MG63 (cell line): ENCODE measurements at places on chromosomes 7 and 10. TPM values are rescaled to one million over a fixed set of nuclear protein-coding genes. Genes with fewer than 3 reads are reported as not detected.

DNA sequence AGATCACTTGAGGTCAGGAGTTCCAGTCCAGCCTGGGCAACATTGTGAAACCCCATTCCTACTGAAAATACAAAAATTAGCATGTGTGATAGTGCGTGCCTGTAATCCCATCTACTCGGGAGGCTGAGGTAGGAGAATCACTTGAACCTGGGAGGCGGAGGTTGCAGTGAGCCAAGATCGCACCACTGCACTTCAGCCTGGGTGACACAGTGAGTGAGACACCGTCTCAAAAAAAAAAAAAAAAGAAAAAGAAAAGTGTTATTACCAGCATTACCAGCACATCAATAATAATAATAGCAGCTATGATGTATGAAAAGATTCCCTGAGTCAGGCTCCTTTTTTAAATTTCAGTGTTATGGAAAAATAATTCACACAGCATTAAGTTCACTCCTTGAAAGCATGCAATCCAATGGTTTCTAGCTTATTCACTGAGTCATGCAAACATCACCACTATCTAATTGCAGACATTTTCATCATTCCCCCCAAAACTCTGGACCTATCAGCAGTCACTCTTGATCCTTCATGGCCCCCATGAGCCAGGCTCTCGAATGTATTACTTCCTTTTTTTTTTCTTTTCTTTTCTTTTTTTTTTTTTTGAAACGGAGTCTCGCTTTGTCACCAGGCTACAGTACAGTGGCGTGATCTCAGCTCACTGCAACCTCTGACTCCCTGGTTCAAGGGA, 228.4 kb downstream of the FANK1 start:
- DNase-seq = no peak

GRCh38 chr7:116354171-116354545, 143.8 kb downstream of the TES start:
- peak; percentile 75 for DNase-seq

GRCh38 chr7:148541891-148542504, 48.6 kb upstream of the C7orf33 start:
- no peak for DNase-seq

DNA sequence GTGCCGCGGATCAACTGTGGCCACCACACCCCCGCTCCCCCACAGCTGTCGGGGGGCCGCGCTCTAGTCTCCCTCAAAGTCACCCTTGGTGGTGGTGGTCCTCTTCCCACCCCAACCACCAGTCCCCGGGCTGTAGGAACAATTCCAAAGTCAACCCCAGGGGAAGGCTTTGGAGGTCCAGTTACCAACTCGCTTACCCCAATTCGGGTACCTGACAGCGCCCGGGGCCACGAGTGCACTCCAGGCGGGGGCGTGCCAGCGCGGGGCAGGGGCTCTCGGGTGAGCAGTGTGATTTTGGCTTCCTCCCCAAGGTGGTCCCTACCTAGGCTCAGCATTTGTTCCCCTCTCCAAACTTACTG, 584 bp upstream of the ZMIZ1 start:
- no peak for DNase-seq

The WNT8B gene
- total RNA-seq = not detected in 2 replicates

The C10orf105 gene
- not detected in 2 replicates for total RNA-seq
